ENCODE measurements at places on chromosomes 1 and 21. TPM values are rescaled to one million over a fixed set of nuclear protein-coding genes. Genes with fewer than 3 reads are reported as not detected.

Gene DNM3
- total RNA-seq = 0.32 TPM

Gene OR6N1
- total RNA-seq = not detected

DNA sequence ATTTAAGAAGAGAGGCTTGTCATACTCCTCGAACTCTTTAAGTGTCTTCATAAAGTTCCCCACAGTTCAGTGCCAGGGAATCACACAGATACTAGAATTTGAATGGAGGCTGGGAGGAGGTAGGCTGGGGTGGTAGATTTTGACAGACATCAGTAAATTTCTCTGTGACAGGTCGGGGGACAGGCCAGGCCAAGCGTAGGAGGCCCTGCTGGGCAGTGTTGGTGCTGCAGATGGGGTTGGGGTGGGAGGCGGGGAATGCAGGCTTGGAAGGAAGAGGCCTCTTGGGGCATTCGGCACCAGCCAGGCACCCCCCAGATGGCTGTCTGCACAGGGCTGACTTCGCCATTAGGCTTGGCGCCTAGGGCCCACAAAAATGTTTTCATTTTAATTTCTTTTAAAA, 84.0 kb downstream of the MAN1C1 start:
- no peak for DNase-seq
- no peaks in the 10 kb centered on the region for H3K36me3 ChIP-seq
- H3K4me1 ChIP-seq = no peaks in the 10 kb centered on the region
- H3K27ac ChIP-seq = no peak overlapping the region
- no peak overlapping the region for H3K4me3 ChIP-seq

GRCh38 chr1:162709870-162710269, 77.6 kb downstream of the DDR2 start:
- H3K36me3 ChIP-seq = no peaks in the 10 kb centered on the region
- peaks cover 13% of the 10 kb centered on the region for H3K4me1 ChIP-seq
- DNase-seq = no peak
- H3K27me3 ChIP-seq = no peaks in the 10 kb centered on the region
- H3K27ac ChIP-seq = no peak overlapping the region
- H3K4me3 ChIP-seq = no peak overlapping the region

GRCh38 chr1:116763787-116764465, 9.7 kb downstream of the CD2 start:
- H3K36me3 ChIP-seq = no peaks in the 10 kb centered on the region
- H3K27me3 ChIP-seq = no peaks in the 10 kb centered on the region
- H3K4me3 ChIP-seq = no peak overlapping the region

- H3K27ac ChIP-seq = peak overlapping the region; percentile 74
- no peaks in the 10 kb centered on the region for H3K27me3 ChIP-seq
- no peaks in the 10 kb centered on the region for H3K36me3 ChIP-seq
- peaks cover 34% of the 10 kb centered on the region for H3K4me1 ChIP-seq
- H3K4me3 ChIP-seq = peak overlapping the region; percentile 52
- peak; percentile 93 for DNase-seq
Measured at GRCh38 chr1:61076728-61077675, 5.4 kb upstream of the NFIA start.

GRCh38 chr1:99516141-99516540, 129.8 kb upstream of the PALMD start:
- no peaks in the 10 kb centered on the region for H3K4me1 ChIP-seq
- H3K36me3 ChIP-seq = no peaks in the 10 kb centered on the region
- no peak for DNase-seq

All from right lobe of liver (tissue), 6 donors.